ENCODE measurements at places on chromosomes 16 and 17. TPM values are rescaled to one million over a fixed set of nuclear protein-coding genes. Genes with fewer than 3 reads are reported as not detected.

The NEUROD2 gene
- polyA plus RNA-seq, result not detected

GRCh38 chr17:28900986-28901726 is 1.7 kb downstream of the DHRS13 start:
- no peak for DNase-seq

The SIAH1 gene
- polyA plus RNA-seq, result 23.9 TPM

The USP43 gene
- polyA plus RNA-seq, result not detected

GRCh38 chr17:57720386-57721035 is 24.6 kb downstream of the CCDC182 start:
- DNase-seq, result no peak
